Stimulated activated CD8-positive, alpha-beta memory T cell treated with anti-CD3 and anti-CD28 coated beads, Interleukin-4, amount 100 ng/mL, for 1 hour (primary cell): ENCODE measurements at places on chromosomes 11 and 22.

DNA sequence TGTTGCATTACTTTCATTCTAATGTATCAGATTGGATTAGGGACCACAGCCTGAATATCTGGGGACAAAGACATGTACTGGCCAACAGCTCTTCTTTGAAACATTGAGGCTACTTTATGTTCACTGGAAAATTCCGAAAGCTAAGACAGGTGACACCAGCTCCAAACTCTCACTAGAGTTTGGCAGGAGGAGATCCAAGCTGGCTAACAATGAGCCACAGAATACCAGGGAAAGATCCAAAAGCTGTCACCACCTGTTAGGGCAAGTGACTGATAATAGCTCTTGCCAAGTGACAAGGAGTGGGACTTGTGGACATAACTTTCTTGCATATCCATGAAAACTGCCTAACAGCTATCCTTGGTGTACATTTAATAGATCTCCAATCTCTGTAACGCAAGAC lies 333.3 kb downstream of the TTC28 start:
- DNase-seq = no peak

DNA sequence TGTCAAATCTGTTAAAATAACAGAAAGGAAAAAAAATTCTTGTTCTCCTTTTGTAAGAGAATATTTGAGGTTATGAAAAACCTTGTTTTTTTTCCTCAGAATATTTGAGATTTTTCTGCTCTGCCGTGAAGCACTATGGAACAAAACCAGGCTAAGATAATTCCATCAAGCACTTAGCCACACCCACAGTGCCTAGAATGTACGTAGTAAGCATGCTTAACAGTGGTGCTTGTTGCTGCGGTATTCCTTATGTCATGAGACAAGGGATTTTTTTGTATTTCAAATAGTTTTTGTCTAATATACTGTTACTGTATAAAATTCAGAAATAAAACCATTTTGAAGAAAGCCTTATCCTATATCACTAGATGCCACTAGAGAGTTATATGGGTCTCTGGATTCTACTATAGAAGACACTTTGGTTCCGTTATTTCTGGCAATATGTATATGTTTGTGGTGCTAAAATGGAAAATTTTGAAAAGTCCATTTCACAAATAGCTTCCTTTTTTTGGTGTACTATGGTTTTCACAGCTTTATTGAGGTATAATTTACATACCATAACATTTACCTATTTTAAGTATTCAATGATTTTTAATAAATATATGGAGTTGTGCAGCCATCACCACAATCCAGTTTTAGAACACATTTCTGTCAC lies 23.7 kb downstream of the PDHX start:
- no peak for DNase-seq

GRCh38 chr11:13137844-13138301 lies 128.8 kb downstream of the RASSF10 start:
- no peak for DNase-seq

GRCh38 chr11:3094223-3094824 lies 37.1 kb upstream of the CARS1 start:
- DNase-seq = no peak

DNA sequence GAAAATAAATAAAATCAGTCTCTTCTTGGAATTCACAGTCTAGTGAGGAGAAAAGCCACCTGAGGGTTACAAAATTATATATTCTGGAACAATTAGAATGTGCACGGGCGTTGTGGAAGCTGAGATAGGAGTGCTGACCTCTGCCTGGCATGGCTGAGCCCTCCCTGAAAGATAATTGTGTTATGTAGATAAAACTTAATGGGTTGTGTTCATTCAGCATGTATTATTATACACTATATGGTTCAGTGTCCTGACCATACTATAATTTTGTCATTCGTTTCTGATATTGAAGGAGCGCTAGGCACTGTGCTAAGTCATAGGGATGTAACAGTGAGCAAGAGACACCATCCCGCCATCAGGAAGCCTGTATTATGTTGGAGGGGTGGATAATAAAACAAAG lies 3.7 kb downstream of the ACAT1 start:
- DNase-seq = no peak

GRCh38 chr11:22926341-22926740 lies 66.1 kb upstream of the CCDC179 start:
- DNase-seq = no peak

DNA sequence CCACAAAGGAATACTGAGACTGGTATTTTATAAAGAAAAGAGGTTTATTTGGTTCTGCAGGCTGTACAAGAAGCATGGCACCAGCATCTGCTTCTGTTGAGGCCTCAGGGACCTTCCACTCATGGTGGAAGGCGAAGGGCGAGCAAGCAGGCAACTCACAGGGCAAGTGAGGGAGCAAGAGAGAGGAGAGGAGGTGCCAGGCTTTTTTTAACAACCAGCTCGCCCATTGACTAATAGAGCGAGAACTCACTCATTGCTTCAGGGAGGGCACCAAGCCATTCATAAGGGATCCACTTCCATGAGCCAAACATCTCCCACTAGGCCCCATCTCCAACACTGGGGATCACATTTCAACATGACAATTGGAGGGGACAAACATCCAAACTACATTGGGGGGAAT lies 1.2 kb downstream of the PTS start:
- no peak for DNase-seq

DNA sequence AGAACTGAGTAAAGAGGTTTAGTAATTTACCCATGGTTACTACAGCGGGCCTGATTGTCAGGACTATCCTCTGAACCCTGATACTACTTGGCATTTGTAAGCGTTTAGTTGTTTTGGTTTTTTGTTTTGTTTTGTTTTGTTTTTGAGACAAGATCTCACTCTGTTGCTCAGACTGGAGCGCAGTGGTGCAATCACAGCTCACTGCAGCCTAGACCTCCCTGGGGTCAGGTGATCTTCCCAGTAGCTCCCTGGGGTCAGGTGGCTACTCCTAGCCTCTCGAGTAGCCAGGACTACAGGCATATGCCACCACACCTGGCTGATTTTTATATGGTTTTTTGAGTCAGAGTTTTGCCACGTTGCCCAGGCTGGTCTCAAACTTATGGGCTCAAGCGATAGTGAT lies 118.6 kb downstream of the WNT11 start:
- DNase-seq = no peak

- no peak for DNase-seq
Observed at GRCh38 chr11:12556788-12557384, 117.3 kb upstream of the TEAD1 start.

- no peak for DNase-seq
Observed at GRCh38 chr11:57787920-57788702, 26.5 kb downstream of the CTNND1 start.

GRCh38 chr11:59427068-59427382 lies 812 bp upstream of the OR5A2 start:
- no peak for DNase-seq

GRCh38 chr11:44778195-44779100 lies 51.7 kb downstream of the TSPAN18 start:
- DNase-seq = no peak

GRCh38 chr22:17990942-17991341 lies 33.4 kb downstream of the MICAL3 start:
- DNase-seq = no peak

DNA sequence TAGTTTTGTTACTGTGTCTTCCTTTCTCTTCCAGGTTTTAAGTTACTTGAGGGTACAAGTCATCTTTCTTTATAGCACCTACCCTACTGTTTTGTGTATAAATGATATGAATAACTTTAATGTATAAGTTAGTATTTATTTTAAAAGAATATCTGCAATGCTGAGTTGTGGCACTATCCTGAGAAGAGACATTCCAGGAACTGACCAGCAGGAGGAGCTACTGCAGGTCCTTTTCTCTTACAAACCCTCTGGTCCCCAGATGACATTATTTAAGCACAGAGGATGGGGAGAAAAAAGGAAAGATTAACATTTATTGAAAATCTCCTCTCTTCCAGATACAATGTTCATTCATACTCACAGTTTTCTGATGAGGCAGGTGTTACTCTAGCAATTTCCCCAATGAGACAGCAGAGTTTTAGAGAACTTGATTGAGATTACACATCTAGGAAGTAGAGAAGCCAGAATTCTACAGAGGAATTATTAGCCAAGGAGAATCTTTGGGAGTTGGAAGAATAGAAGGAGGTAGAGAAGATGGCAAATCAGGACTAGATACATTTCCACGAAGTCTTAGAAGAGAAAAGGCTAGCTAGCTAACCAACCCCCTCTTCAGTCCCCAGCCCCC lies 541.2 kb upstream of the API5 start:
- DNase-seq = no peak

- no peak for DNase-seq
Observed at GRCh38 chr11:46337626-46338345, 9.5 kb upstream of the DGKZ start.

DNA sequence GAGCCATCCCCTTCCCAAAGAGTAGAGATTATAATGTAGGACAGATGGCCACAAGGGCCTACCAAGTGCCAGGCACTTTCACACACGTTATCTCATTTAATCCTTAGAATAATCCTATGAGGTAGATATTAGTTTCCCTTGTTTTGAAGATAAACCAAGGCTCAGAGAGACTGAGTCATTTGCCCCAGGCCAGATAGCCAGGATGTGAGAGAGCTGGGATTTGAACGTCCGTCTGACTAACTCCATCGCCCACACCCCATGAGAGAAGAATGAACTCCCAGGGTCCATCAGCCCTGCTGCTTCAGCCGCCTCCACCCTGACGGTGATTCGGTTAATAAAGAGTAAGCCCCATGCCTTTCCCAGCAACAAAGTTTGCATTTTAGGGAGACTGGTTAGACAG lies 10.7 kb downstream of the PRG3 start:
- no peak for DNase-seq

- DNase-seq = no peak
Observed at GRCh38 chr11:70477176-70477575, 78.8 kb downstream of the CTTN start.

DNA sequence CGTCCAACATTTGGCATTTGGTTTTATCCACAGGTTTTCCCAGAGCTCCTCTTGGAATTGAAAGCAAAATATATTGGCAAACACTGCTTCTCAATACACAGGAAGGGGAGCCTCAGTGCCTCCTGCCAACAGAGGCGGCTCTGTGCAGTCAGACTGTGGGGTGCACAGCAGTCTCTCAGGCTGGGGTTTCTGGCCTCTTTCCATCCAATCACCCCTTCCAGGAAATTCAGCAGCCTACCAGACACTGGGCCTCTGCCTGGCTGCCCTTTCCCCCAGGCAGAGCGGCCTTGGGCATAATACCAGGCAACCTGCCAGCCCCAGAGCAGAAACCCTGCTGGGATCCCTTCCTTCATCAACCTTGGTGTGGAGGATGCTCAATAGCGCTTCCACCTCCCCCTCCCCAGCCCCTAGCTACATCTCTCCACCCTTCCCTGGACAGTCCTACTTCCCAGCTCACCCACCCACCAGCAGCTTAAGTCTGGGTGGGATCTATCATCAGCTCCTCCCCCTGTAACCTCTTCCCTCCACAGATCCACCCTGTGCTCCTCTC lies 17.8 kb upstream of the RAPSN start:
- DNase-seq = no peak

DNA sequence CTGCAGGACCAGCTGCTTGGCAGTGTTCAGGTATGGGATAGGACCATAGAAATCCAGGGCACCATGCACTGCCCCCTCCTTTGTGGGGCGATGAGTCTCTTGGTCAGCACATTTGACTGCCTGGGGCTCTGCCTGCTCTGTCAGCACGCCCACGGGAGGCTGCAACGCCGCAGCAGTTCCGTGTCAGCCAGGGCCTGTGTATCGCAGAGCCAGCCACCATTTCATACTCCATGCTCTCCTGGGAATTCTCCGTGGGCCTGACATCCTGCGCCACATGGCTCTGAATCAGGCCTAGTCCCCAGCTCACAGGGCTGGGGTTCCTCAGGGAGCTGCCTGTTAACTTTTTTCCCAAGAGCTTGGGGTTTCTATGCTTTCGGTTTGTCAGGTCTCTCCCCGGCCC lies 16.9 kb upstream of the RELT start:
- no peak for DNase-seq

- DNase-seq = no peak
Observed at GRCh38 chr11:58631378-58631777, 8.9 kb downstream of the CNTF start.

GRCh38 chr22:37020192-37020479 lies 594 bp downstream of the MPST start:
- no peak for DNase-seq

- no peak for DNase-seq
Observed at GRCh38 chr11:114221037-114221436, 75.2 kb upstream of the NNMT start.

- no peak for DNase-seq
Observed at GRCh38 chr11:109435121-109435742, 13.2 kb downstream of the C11orf87 start.

- DNase-seq = no peak
Observed at GRCh38 chr11:105393326-105393725, 216.5 kb upstream of the GRIA4 start.

DNA sequence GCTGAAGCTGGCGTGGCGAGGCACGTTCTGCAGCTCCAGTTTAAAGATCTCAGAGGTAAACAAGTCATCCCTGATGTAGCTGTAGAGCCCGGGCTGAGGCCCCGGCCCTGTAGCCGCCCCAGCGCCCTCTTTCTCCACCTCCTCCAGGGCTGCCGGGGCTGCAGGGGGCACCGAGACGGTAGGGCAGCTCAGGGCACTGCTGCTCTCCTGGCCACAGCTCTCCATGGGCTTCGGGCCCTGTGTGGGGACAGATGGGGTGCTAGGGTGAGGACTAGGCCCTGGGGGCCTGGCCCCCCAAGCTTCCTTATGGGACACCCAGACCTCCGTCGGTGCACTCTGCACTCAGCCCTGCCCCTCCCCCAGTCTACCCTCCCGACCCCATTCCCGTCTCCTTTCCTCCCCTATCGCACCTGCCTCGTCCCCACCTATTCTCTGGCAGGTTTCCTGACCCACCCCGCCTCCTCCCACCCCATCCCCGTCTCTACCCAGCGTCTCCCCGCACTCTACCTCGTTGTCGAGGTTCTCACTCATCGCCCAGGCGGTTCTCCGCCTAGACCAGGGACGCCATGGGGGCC lies 559 bp downstream of the RANBP1 start:
- DNase-seq = no peak

DNA sequence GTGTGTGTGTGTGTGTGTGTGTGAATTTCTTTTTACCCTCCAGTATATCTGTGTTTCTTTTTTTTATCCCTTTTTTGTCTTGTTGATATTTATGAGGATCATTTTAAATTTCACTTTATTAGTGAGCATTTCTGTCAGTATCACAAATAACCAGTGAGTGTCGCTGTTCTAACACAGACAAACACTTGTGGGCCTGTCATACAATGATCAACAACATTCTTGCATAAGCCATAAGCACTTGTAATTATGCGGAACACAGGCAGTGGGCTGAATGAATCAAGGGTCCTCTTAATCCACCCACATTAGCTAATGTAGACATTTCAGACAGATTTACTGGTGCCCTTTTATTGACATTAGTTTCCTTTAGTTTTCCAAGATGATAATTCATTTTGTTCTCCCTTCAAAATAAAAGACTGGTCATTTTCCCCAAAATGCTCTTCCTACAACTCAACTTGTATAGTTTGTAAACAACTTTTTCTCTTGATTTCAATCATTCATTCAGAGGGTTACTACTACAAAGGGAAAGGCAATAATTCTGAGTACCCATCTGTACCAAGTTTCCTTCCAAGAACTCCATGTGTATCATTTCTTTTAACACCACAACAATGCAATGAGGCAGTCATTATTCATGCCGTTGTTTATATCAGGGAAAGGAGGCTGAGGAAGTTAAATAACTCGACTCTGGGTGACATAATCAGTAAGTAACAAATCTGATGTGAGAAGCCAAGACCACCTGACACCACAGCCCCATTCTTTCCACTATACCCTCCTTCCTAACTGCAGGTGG lies 34.5 kb upstream of the ANO3 start:
- no peak for DNase-seq

- no peak for DNase-seq
Observed at GRCh38 chr22:24587948-24588347, 4.9 kb downstream of the LRRC75B start.

GRCh38 chr22:27257987-27258386 lies 543.6 kb downstream of the MN1 start:
- DNase-seq = no peak
